ENCODE measurements at places on chromosomes 11 and 22. TPM values are rescaled to one million over a fixed set of nuclear protein-coding genes. Genes with fewer than 3 reads are reported as not detected.

GRCh38 chr11:119607726-119608125 is 121.3 kb downstream of the NECTIN1 start:
- DNase-seq = no peak

DNA sequence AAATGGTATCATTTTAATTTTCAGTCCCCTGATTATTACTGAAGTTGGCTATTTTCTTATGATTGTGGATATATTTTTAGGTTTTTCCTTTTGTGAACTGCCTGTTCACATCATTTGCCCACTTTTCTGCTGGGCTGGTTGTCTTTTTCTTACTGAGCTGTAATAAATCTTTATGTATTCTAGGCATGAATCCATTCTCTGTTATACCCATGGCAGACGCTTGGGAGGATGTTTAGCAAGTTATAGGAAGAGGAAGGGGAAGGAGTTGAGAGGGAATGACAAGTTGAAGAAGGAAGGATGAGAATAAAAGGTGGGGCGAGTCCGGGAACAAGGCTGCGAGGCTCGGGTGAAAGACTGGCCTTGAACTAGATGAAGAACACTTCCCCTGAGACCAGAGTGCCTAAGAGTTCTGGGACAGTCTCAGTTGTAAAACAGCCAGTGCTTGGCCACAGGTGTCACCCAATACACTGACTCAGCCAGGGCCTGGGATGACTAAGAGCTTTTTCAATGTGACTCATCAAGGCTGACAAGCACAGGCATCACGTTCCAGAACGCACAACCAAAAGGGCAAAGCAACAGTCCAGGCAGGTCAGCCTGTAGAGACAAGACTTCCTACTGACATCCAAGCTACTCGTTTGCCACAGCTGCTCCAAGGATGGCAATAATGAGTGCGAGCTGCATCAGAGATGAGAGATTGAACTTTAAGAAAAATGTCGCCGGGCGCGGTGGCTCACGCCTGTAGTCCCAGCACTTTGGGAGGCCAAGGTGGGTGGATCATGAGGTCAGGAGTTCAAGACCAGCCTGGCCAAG is 35.2 kb downstream of the LRFN4 start:
- DNase-seq = no peak

- no peak for DNase-seq
Observed at GRCh38 chr11:59629996-59630395, 14.4 kb upstream of the OSBP start.

- no peak for DNase-seq
Observed at GRCh38 chr11:64396079-64396591, 37.2 kb downstream of the RPS6KA4 start.

DNA sequence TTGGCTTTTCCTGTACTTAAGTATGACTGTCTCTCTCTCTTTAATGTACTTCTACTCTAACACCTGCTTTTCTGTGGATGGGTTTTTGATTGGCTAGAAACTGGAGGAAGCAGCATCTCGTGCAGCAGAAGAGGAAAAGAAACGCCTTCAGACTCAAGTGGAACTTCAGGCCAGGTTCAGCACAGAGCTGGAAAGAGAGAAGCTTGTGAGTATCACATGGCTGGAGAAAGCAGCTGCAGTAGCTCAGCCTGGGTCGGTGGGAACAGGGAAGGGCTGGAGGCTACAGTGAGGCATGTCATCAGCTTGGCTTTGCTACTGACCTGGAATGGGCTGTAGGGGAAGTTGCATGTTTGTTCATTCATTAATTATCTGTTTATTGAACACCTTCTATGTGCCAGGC is 74.2 kb downstream of the SWAP70 start:
- no peak for DNase-seq

- no peak for DNase-seq
Observed at GRCh38 chr11:2444821-2445745, at the start of gene KCNQ1. TSS of gene KCNQ1 (plus strand) at chr11:2445008. CDS start at chr11:2445099, 91 bp downstream.

DNA sequence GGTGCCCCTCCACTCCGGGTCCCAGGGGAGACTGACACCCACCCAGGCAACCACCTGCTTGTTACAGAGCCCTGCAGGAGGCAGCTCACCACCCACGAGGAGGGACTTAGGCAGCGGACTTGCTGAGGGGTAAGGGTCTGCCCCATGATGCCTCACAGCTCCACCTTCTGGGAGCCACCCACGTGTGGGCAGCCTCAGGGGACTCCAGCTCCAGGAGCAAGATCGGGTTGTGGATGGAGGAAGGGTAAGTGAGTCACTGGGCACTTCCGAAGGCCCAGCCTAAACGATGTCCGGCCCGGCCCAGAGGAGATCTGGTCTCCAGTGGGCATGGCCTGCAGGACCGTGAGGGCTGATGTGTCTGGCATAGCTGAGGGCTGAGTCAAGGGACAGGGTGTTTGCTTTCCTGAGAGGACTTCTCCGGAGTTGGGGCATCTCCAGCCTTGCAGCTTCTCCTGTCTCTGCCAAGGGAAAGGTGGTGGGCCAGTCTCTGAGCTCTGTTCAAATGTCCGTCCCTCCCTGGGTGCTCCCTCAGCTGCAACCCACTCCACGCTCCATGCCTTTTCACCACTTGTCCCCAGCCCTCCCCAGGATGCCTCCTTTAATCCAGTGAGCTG is 32.3 kb upstream of the P2RY2 start:
- no peak for DNase-seq

DNA sequence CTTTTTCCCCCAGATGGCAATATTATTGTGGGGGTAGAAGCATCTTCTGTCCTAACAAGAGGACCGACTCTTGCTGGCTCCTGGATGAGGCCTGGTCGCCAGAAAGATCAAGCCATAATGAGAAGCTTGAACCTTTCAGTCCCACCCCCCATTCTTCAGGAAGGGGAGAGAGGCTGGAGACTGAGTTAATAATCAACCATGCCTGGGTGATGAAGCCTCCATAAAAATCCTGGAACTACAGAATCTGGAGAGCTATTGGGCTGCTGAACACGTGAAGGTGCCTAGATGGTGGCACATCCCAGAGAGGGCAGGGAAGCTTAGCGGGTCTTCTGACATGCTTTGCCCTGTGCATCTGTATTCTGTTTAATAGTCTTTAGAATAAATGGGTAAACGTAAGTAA is 16.3 kb downstream of the AP5B1 start:
- no peak for DNase-seq

- DNase-seq = no peak
Observed at GRCh38 chr22:22047266-22047665, 64.7 kb upstream of the TOP3B start.

DNA sequence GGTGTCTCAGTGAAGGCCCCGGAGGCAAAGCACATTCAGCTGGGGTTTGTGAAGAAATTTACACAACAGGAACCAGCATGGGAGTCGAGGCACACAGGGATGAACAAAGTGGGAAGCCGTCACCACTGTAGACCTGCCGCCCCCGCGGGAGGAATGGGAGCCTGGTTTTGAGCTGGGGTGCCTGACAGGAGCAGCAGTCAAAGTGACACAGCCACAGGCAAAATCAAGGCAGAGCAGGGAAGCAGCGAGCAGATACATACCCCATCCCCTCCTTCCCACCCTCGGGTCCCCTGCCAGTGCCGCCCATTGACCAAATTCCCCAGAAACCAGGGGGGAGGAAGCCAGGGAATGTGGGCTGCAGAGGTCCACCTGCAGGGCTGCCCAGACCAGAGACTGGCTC is 20.8 kb downstream of the P2RX3 start:
- DNase-seq = no peak

- no peak for DNase-seq
Observed at GRCh38 chr11:95487938-95488337, 256.9 kb upstream of the SESN3 start.

- no peak for DNase-seq
Observed at GRCh38 chr11:127470306-127470884, 469.8 kb upstream of the KIRREL3 start.

- no peak for DNase-seq
Observed at GRCh38 chr22:42969348-42969975, 45.5 kb downstream of the PACSIN2 start.

DNA sequence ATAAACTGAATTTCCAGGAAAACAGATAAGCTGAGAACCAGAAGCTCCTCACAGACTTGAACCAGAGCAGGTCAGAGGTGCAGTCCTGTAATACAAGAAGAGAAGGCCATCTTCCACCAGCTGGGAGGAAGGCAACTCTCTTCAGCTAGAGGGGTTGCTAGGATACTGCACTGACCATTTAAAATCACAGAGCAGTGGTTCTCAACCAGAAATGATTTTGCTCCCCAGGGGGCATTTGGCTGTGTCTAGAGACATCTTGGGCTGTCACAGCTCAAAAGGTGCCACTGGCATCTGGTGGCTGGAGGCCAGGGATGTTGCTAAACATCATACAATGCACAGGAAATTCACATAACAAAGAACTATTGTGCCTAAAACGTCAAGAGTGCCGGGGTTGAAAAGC is 17.2 kb downstream of the OPCML start:
- DNase-seq = no peak

DNA sequence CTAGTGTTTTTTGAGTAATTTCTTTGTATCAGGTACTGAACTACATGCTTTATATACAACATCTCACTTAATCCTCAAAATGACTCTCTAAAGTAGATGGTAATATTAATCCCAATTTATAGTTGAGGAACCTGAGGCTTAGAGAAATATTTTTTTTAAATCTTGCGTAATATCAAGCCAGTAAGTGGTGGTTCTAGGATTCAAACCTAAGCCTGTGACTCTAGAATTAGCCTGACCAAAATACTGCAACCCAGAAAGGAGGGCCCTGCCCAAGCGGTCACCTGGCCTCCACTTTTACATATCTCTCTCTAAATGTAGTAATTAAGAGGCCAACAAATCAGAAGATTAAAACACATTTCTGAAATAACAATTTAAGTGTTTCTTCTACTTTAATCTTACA is 28.6 kb downstream of the SLC36A4 start:
- no peak for DNase-seq

GRCh38 chr11:35377262-35377661 is 42.1 kb downstream of the SLC1A2 start:
- no peak for DNase-seq

GRCh38 chr11:36328966-36329673 is 33.0 kb downstream of the PRR5L start:
- DNase-seq = no peak

Gene CHRDL2
- not detected for total RNA-seq

Gene NXPE1
- not detected for total RNA-seq

Gene LRRC32
- 63.4 TPM for total RNA-seq

Gene MRGPRX3
- total RNA-seq = not detected

Gene FGF3
- not detected for total RNA-seq

Gene KCNQ1
- total RNA-seq = 11.4 TPM

Gene PDE3B
- total RNA-seq = 36.5 TPM

Gene APOBEC3F
- total RNA-seq = 4.4 TPM

Gene APOA1
- total RNA-seq = 4.8 TPM

Gene ROM1
- total RNA-seq = 11.1 TPM

Gene MMP27
- not detected for total RNA-seq

Gene BDNF
- not detected for total RNA-seq

Gene SEPTIN3
- 29.1 TPM for total RNA-seq

Gene MMP13
- not detected for total RNA-seq

Gene SHANK2
- total RNA-seq = 1.7 TPM

Gene POU2AF1
- total RNA-seq = not detected

Gene CCND1
- 160 TPM for total RNA-seq

Gene PIK3IP1
- 106 TPM for total RNA-seq
